GM23248 (cell line): ENCODE measurements at places on chromosomes 16 and 17.

- DNase-seq, result peak; percentile 91
Observed at GRCh38 chr17:4940555-4941318, 669 bp downstream of the RNF167 start.

DNA sequence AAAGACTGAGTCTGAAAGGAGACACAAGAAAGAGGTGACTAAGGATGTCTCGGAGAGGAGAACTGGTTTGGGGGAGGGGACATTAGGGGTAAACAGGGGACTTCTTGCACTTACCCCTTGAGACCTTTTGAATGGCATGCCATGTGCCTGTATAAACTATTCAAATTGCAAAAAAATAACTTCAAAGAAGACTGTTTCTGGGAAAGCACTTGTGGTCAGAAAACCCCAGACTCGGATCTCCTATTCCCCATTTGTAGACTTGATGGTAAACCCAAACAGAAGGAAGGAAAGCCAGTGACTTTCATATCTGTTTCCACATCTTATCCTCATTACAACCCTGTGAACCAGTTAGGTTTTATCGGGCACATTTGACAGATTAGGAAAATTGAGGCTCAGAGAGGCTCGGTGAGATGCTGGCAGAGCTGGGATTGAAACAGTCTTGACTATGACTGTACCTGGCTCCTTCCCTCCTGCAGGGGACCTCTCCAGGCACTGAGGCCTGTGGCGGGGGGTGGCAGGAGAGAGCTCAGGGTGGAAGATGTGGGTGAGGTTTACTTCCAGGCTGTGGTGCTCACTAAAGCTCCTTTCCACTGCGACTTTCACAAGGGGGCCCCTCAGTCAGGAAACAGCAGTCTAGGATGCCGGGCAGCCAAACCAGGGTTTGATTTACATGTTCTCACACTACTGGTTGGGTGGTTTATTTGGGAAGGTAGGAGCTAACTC lies 30.5 kb upstream of the PLCG2 start:
- no peak for DNase-seq

DNA sequence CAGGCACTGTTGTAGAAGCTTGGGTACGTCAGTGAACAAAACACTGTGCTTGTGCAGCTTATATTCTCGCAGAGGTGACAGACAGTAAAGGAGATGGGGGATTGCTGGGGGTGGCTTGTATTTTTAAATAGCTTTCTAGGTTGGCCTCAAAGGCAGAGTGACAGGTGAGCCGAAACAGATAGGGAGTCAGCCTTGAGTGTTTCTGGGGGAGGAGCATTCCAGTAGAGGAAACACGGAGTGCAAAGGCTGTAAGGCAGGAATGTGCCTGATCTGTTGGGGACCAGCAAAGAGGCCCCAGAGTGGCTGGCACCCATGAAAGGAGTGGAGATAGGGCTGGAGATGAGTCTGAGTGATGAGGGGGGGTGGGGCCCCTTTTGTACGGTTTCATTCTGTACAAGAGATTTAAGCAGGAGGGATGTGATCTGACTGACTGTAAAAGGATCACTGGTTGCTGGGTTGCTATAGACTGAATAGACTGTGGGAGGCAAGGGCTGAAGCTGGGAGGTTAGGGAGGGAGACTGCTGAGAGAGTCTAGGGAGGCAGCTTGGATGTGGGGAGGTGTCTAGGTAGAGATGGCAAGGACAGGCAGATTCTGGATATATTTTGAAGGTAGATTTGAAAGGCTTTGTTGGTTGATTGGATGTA lies 15.2 kb downstream of the NUP93 start:
- DNase-seq, result no peak

DNA sequence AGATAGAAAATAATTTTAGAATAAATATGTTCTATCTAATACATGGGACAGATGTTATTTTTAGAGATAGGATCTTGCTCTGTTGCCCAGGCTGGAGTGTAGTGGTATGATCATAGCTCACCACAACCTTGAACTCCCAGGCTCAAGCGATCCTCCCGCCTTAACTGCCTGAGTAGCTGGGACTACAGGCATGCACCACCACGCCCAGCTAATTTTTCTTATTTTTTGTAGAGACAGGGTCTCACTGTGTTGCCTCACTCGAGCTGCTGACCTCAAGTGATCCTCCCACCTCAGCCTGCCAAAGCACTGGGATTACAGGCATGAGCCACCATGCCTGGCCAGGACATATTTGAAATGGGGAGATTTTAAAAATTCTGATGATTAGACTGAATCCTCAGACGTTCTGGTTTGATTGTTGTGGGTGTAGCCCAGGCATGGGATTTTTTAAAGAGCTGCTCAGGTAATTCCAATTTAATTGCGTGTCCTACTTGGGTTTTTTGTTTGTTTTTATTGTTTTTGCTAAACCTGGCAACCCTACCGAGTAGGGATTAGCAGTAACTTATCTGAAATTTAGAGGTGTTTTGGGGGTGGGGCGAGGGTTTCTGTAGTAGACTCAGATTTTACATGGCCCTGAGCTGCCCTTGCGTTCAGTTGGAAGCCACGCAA lies 142.9 kb downstream of the RAB11FIP4 start:
- DNase-seq, result peak; percentile 38

DNA sequence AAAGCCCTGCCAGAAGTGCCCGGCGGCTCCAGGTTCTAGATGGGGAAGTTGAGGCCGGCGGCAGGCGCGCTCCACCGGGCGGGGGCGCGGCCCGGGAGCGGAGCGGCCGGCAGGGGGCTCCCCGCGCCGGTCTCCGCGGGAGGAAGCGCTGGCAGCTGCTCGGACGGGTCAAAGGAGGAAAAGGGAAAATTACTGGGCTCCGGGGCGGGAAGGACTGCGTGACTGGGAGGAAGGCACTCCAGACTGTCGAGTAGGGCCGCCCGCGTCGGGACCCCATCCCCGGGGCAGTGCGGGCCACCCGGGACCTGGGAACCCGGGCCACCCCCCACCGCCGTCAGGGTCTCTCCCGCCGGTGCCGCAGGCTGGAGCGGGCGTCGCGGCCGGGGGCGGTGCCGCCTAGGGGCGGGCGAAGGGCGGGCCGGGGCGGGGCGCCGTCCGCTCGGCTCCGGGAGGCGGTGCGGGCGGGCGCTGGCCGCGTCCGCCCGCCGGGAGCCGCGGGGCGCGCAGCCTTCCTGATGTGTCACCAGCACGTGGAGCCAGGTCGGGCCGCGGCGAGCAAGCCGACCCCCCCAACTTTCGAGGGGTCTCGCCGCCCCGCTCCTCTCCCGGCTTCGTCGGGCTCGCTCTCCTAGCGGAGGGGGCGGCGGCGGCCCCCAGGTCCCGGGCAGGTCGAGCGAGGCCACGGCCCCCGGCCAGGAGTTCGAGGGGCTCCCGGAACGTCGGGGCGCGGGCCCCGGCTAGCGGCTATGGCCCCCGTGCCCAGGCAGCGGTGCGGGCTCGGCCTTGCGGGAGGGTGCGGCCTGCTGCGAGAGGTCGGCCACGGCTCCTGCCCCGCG lies 167.5 kb downstream of the RAB11FIP4 start:
- peak; percentile 93 for DNase-seq

GRCh38 chr16:81738783-81739496 lies 40.2 kb upstream of the PLCG2 start:
- no peak for DNase-seq

DNA sequence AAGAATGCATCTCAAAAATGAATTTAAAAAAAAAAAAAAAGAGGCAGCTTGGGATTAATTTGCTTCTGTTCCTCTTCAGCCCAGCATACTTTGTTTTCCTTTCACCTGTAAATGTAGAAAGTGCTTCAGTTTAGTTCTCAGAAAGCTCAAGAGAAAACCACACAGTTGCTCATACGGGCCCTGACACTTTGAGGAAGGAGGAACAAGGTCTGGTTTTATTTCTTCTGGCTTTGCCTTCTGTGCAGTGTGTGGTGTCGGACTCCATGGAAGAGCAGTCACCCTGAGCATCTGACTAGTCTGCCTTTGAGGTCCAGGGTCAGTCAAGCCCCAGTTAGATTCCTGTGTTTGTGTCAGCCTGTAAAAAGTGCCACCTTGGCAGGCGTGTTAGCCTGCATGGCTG lies 27.6 kb downstream of the NMT1 start:
- no peak for DNase-seq

DNA sequence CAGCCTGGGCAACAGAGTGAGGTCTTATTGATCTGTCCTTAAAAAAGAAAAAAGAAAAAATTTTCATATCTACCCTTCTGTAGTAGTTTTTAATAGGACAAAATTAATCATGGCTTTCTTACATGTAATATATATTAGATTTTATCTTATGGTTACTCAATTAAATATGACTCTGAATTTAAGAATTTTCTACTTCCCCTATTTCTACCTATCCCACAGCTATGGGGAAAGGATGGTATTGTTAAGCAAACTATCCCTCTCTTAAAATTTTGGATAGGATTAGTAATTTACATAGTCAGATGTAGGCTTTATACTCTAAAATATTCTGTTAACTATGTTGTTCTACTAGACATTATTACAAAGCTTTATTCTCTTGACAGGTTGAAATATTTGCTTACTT lies 62.5 kb downstream of the NQO1 start:
- peak; percentile 9 for DNase-seq

GRCh38 chr17:34567691-34568465 lies 11.5 kb upstream of the TMEM132E start:
- DNase-seq, result no peak

DNA sequence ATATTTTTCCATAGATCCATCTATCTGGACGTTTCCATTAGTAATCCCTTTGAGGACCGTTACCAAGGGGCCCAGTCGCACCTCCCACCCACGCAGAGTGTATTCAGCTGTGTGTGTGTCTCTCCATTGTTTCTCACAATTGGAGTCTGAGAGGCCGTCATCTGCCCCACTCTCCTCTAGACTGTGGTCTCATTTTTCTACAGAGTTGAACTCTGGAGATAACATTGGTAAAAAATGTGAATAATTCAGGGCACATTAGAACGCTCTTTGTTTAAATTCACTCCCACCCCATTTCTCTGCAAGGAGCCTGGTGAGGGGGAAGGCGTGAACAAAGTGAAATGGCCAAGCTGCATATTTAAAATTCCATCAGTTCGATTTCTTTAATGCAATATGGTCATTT lies 333.1 kb upstream of the MAF start:
- DNase-seq, result no peak

GRCh38 chr17:2176499-2177169 lies 121.7 kb downstream of the HIC1 start:
- DNase-seq, result no peak

DNA sequence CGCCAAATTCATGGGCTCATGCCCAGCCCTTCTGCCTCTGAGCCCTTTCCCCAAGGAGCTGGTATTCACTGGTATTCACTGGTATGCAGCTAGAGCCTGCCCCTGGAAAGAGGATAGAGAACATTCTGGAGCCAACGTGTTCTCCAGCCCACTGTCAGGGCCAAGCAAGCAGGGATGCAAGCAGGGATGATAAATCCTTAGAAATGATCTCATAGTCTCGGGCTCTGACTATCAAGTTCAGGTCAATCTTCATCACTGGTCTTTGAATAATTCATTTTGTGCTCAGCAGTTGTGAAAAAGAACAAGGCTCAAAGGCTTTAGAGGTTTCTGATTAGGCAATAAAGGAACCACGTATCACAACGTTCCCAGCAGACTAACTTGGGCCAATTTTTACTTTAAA lies 57.3 kb downstream of the CACNG5 start:
- no peak for DNase-seq

GRCh38 chr17:50255766-50256635 lies 18.3 kb upstream of the TMEM92 start:
- no peak for DNase-seq

DNA sequence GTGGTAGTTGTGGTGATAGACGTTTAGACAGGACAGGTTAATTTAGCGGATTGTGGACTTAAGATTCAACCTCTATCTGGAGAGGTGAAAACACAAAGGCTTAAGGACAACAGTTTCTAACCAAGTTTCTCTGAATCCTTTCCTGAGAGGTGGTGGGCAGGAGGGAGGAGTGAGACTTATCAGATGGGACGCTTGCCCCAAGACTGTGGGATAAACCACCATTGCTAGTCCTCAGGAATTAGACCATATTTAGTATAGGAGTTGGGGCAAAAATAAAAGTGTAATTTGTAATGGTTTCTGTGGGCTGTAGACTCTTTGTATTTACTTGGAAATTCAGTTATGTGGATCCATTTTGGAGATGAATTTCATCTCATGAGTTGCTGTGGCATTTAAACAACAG lies 6.6 kb downstream of the PDP2 start:
- DNase-seq, result no peak

- peak; percentile 85 for DNase-seq
Observed at GRCh38 chr16:87681981-87682570, 79.8 kb downstream of the JPH3 start.
